ENCODE measurements at places on chromosomes 12 and 14.

DNA sequence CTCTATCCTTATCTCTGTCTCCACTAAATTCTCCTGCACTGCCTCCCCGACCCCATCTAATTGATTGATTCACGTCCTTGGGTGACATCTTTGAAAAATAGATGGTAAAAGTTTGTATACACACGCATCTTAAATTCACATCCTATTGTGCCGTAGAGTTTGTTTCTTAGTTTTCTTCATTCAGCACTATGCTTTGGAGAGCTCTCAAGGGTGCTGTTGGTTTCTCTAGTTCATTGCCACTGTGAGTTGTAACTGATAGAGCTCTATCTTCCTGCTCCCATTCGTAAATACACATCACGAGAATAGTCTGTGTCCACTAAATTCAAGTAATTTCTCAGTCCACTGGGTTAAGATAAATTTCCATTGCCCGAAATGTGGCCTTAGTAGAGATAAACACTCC lies 1537.4 kb downstream of the AACS start:
- no peaks in the 10 kb centered on the region for H3K36me3 ChIP-seq
- H3K27ac ChIP-seq = no peak overlapping the region
- no peak for DNase-seq
- H3K4me1 ChIP-seq = no peaks in the 10 kb centered on the region
- no peaks in the 10 kb centered on the region for H3K27me3 ChIP-seq

GRCh38 chr14:78933948-78934524 lies 763.9 kb downstream of the NRXN3 start:
- DNase-seq = no peak
- H3K4me3 ChIP-seq = no peak overlapping the region
- no peak overlapping the region for H3K27ac ChIP-seq

GRCh38 chr12:132289356-132290202 lies 39.8 kb downstream of the GALNT9 start:
- DNase-seq = no peak
- no peaks in the 10 kb centered on the region for H3K36me3 ChIP-seq
- H3K27ac ChIP-seq = no peak overlapping the region
- peaks cover 19% of the 10 kb centered on the region for H3K27me3 ChIP-seq
- H3K4me3 ChIP-seq = no peak overlapping the region
- peaks cover 4% of the 10 kb centered on the region for H3K4me1 ChIP-seq

GRCh38 chr12:121579190-121579791 lies 1.5 kb downstream of the KDM2B start:
- H3K27me3 ChIP-seq = no peaks in the 10 kb centered on the region
- H3K27ac ChIP-seq = peak overlapping the region; percentile 90
- peaks cover 18% of the 10 kb centered on the region for H3K4me1 ChIP-seq
- no peaks in the 10 kb centered on the region for H3K36me3 ChIP-seq
- DNase-seq = peak; percentile 54
- H3K4me3 ChIP-seq = peak overlapping the region; percentile 59

DNA sequence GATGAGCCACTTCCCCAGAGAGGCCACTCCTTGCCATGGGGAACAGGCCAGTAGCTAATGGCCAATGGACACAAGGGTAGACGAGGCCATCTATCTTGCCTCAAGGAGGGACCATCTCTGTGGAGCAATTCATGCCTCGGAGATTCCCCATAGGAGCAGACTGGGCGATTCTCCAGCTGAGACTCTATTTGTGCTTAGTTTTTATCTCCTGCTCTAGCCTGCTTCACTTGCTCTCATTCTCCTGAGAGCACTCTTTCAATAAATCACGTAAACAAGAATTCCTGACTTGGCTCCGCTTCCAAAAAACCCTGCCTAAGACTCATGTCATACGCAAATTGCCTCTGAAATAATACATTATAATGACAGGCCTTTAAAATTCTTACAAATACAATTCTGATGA lies 396.4 kb upstream of the USP15 start:
- H3K4me1 ChIP-seq = no peaks in the 10 kb centered on the region
- H3K4me3 ChIP-seq = no peak overlapping the region
- H3K27me3 ChIP-seq = no peaks in the 10 kb centered on the region

DNA sequence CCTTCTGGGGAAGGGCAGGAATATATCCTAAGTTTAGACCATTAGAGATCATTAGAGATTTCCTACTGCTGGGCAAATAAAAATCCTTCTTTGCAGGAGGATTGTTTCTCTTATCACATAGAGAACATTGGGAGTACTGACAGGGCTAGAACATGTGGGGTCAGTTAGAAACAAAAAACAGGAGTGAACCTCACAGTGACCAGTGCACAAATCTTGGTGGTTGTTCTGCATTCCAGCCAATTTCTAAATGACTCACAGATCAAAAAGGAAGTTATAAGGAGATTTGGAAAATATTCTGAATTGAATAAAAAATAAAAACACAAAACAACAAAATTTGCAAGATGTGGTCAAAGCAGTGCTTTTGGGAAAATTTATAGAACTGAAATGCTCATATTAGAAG lies 118.8 kb downstream of the LLPH start:
- no peak overlapping the region for H3K4me3 ChIP-seq
- no peaks in the 10 kb centered on the region for H3K4me1 ChIP-seq
- H3K27ac ChIP-seq = no peak overlapping the region
- peaks cover 7% of the 10 kb centered on the region for H3K27me3 ChIP-seq
- DNase-seq = no peak
- no peaks in the 10 kb centered on the region for H3K36me3 ChIP-seq

GRCh38 chr14:20623798-20624197 lies 17.7 kb downstream of the OR6S1 start:
- peaks cover 16% of the 10 kb centered on the region for H3K27me3 ChIP-seq
- no peak overlapping the region for H3K4me3 ChIP-seq
- H3K27ac ChIP-seq = no peak overlapping the region
- H3K36me3 ChIP-seq = no peaks in the 10 kb centered on the region
- no peak for DNase-seq
- peaks cover 9% of the 10 kb centered on the region for H3K4me1 ChIP-seq

Data from transverse colon (tissue), 4 donors.